ENCODE measurements at places on chromosomes 6 and 20.

GRCh38 chr6:155050311-155050710 is 55.2 kb downstream of the TIAM2 start:
- no peak for DNase-seq

GRCh38 chr20:32050851-32051556 is 1.0 kb upstream of the HCK start:
- DNase-seq: no peak

DNA sequence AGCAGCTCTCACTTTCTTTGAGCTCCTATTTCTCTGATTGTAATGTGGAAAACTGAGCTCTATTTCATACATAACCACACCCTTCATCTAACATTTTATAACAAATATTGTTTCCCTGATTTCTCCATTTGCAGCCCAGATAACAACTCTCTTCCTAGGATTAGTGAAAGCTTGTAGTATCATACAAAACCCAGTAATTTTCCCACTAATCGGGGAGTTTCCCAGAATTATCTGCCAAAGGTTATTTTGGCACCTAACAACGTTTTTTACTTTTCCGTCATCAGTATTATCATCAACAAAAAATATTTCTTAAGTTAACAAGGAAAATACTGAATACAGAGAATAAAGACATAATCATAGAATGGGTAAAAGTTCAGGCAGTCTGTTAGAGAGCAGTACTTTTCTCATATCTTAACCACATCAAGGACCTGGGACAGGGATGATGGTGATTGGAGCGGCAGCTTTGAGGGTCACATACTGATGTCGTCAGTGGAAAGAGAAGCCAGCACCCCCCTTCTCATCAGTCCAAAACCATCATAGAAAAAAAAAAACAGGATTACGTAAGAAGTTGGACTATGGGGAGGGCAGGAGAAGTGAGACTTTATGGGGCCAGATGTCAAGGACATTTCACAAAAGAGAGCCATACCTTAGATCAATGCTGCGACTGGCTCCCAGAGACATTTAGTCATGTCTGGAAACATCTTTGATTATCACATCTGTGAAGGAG is 166.1 kb upstream of the TNFAIP3 start:
- DNase-seq: no peak

DNA sequence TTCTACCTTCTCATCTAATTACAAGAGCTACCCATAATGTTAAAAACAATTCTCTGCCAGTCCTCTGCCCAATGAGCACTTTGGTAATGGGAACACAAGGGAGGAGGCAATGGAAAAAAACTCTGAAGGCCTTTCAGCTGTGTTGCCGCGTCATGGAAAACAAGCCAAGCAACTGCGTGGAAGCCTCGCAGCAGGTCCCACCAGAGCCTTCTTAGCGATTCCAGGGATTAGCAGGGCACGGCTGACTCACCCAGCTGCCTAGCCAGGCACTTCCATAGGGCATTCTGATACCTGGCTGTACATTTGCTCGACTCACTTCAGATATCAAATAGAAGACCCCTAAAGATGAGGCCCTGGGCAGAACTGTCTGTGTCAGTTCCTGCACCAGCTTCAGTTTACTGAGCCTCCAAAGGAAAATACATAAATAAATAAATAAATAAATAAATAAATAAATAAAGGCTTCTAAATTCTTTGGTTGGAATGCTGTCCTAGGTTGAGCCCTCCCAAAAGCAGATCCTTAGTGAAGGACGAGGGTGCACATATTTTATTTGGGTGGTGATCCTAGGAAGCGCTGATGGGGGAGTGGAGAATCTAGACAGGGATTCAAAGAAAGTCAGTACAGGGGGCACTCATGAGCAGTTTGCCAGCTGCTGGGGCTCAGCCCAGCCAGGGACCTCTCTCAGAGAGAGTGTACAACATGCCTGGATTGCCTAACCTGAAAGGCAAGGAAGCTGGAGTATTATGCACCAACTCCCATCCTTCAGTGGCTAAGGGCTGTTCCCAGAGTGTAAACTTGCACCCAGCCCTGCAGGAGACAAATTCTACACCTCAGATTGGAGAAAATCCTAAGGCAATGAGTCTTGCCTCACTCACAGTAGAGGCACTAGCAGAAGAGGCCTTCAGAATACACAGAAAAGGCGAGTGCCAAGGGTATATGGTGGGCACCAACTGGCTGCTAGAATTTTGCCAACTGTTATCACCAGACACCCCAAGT is 18.2 kb downstream of the SNAP25 start:
- DNase-seq: no peak

- DNase-seq: no peak
Observed at GRCh38 chr6:153563001-153563400, 431.9 kb upstream of the RGS17 start.
